ENCODE measurements at places on chromosomes 1 and 21.

- DNase-seq, result no peak
These were observed 41.4 kb upstream of the PLA2G2C start for GRCh38 chr1:20227704-20228103.

DNA sequence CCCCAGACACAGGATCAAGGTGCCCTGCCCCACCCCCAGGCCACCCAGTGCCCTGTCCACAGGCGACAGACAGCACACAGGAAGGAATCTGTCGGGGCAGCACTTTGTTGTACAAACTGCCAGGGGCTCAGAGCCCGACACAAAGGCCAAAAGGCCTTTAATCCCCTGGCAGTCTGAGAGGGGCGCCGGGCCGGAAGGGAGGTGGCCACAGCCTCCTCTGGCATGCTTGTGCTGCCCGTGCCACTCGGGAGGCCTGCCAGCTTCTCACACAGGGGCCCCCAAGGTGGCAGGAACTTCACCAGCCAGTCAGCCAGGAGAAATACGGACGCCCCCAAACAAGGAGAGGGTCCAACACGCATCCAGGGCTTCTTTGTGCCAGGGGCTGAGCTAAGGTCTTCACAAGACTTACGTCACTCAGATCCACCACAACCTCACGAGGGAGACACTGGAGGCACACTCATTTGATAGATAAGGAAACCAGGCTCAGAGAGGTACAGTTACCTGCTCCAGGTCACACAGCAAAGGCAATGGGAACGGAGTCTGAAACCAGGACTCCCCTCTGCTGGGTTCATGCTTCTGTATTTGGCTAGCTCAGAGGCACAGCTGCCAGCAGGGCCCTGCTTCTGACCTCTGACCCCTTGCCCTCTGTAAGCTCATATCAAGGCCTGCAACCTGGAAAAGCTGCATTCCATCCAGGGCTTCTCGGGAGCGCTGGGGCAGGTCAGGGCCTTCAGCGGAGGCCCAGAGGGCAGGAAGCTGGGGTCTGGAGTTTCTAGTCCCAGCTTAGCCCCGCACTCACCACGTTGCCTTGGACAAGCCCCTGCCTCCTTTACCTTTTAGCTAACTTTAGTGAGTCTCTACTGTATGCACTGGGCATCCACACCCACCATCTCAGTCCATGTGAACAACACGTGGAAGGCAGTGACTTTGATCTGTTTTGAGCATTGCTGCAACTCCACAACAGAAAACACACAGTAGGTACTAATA is 34.8 kb downstream of the HSPG2 start:
- DNase-seq, result no peak

DNA sequence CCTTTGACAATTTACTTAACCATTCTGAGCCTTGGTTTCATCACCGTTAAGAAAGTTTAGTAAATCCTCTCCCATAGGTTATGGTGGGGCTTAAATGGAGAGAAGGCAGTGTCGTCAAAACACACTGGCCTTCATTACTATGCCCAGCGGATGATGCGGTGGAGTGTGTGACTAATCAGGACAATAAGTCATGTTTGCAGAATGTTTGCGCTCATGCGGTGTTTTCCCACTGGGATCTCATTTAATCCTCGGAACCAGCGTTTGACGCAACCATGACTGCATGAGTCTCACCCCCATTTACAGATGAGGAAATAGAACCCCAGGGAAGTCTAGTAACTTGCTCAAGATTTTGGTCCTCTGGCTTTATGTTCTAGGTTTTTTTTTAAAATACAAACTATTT is 17.5 kb downstream of the SLC26A9 start:
- DNase-seq, result peak; percentile 92

GRCh38 chr1:167298325-167298724 is 77.6 kb downstream of the POU2F1 start:
- no peak for DNase-seq

Data from RCC 7860 (cell line).